ENCODE measurements at places on chromosomes 1 and 21.

DNA sequence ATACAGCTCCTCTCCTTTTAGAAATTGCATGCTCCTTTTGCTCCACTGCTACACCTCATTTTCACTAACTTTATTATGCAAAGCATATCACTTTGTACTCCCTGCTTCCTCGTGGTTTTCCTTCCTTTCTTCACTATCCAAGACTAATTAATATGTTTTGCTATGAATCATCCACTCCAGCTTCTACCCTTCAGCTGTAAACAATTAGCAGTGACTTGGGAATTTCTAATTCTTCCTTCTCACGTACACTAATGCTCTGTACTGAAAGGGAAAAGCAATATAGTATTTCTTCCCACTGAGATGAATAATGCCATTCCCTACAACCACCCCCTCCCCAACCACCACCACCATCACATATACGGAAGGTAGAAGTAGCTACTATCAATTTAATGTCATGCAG lies 1917.0 kb downstream of the MRPL39 start:
- DNase-seq: no peak

- no peak for DNase-seq
Observed at GRCh38 chr1:233261206-233261605, 34.3 kb downstream of the PCNX2 start.

GRCh38 chr1:163170975-163171676 lies 31.6 kb downstream of the RGS5 start:
- DNase-seq: no peak

GRCh38 chr1:61851235-61851634 lies 109.0 kb downstream of the PATJ start:
- DNase-seq: no peak

- DNase-seq: no peak
Observed at GRCh38 chr1:161907265-161907664, 116.4 kb downstream of the OLFML2B start.

DNA sequence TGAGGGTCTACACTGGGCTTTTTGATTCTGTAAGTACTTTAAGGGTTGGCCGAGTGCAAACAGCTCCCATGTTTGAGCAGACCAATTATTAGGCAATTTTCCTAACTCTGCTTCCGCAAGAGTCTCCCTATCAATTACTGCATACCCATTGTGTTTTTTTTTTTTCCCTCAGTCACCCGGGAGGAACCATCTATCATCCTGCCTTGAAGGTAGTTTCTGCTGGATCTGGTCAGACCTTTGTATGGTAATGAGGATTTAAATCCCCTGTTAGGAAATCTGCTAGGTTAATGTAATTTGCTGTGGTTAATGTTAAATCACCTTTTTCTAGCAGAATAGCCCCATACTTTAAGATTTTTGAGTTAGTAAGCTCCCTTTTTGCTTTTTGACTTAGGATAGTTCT lies 40.8 kb upstream of the WARS2 start:
- DNase-seq: no peak

- DNase-seq: no peak
Observed at GRCh38 chr1:54004481-54005049, 13.4 kb downstream of the LDLRAD1 start.

GRCh38 chr1:161071886-161072371 lies 2.2 kb upstream of the ARHGAP30 start:
- no peak for DNase-seq

- DNase-seq: no peak
Observed at GRCh38 chr1:191963286-191963685, 195.0 kb upstream of the RGS18 start.

- DNase-seq: no peak
Observed at GRCh38 chr1:197862671-197863070, 39.8 kb upstream of the C1orf53 start.

DNA sequence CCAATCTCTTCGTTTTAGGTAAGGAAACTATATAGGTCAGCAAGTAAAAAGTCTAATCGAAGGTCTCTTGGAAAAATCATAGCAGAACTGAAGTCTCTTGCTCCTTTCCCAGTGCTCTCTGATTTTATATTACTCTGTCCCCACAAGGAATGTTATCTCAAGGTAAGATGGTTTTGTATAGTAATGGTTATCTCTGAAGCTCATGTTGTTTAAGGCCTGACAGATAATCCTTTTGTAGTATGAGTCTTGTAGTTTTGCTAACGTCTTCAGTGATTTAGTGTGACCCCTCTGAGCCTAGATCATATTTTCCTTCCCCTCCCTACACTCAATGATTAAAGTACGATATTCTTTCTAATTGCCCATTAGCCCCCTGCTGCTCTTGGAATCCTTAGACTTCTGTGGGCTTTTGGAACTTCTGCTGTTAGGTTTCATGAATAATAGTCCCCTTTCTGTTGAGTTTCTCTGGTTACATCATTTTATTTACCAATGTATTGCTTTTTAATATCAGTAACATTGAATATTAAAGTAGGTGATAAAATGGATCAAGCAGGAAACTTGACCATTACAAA lies 52.1 kb downstream of the CNST start:
- DNase-seq: no peak
